NCI-H526 treated with DMSO at 0.1 percent for 48 hours (cell line): ENCODE measurements at places on chromosomes 11 and 22.

GRCh38 chr11:69089258-69089657, 40.5 kb downstream of the TPCN2 start:
- no peak for DNase-seq

- DNase-seq, result no peak
Measured at GRCh38 chr11:121159741-121160140, 58.7 kb downstream of the TECTA start.

- DNase-seq, result no peak
Measured at GRCh38 chr11:75591371-75591770, 29.3 kb downstream of the SERPINH1 start.

DNA sequence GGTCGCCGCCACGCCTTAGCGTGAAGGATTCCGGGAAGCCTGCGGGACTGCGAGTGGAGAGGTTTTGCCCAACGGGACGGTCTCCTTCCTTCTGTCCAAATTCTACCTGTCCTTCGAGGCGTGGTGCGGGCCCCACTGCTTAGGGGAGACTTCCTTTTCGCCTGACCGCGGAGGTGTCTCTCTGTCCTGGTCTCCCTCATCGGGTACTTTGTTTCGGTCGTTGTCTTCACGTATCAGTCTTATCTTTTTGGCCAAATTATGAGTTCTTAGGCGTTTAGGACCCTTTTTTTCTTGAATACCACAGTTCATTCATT, 388 bp downstream of the HINFP start:
- no peak for DNase-seq

GRCh38 chr11:124896071-124896750, 1.5 kb downstream of the ROBO4 start:
- DNase-seq, result no peak
